ENCODE measurements at places on chromosomes 2 and 18. TPM values are rescaled to one million over a fixed set of nuclear protein-coding genes. Genes with fewer than 3 reads are reported as not detected.

CNRIP1 gene
- 11.6 TPM for total RNA-seq

ITGB1BP1 gene
- 78.5 TPM for total RNA-seq

MAP2 gene
- total RNA-seq = 2.1 TPM

VIL1 gene
- 0.26 TPM for total RNA-seq

RGPD8 gene
- total RNA-seq = 8.4 TPM

CSRNP3 gene
- 8.3 TPM for total RNA-seq

IGFBP2 gene
- 183 TPM for total RNA-seq

FNDC4 gene
- 1.7 TPM for total RNA-seq

SERPINB4 gene
- 0.40 TPM for total RNA-seq

ADAM23 gene
- 0.22 TPM for total RNA-seq

SESTD1 gene
- 21.3 TPM for total RNA-seq

KCNG2 gene
- not detected for total RNA-seq
